NCI-H1694 treated with DMSO at 0.1 percent for 48 hours (cell line): ENCODE measurements at places on chromosomes 7 and 10.

- DNase-seq = no peak
These were observed 5.6 kb upstream of the WASL start for GRCh38 chr7:123754271-123754871.

GRCh38 chr10:22293747-22294404 is 22.3 kb upstream of the COMMD3 start:
- DNase-seq = no peak

DNA sequence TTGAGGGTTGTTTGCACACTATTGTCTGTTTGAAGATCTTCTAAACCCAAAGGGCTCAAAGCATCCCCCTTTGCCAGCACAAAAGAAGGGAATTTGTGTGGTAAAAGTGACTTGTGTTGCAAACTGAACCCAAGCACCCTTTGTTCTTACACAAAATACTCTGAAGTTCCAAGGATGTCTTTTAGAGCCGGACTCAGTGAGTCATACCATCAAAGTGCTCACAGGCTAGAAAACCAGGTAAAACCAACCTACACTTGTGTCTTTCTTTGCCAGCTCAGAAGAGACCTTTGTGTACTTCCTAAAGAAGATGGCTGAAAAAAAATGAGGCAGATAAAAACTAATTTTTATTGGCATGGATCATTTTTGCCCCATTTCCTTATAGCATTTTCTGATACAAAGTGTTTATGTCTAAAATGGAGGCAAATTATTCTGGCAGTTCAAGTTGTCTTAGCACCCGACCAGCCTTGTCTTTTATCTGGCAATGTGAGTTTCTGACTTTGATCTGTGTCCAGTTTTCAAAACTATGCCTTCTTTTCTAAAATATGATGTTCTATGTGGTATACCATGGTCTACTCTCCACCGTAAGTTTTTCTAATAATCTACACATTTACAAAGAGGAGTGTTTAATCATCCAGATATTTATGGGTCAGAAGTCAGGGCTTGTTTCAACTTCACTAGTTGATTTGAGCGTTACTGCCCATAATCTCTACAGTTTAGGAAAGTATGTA is 128.4 kb upstream of the FZD1 start:
- DNase-seq = no peak

DNA sequence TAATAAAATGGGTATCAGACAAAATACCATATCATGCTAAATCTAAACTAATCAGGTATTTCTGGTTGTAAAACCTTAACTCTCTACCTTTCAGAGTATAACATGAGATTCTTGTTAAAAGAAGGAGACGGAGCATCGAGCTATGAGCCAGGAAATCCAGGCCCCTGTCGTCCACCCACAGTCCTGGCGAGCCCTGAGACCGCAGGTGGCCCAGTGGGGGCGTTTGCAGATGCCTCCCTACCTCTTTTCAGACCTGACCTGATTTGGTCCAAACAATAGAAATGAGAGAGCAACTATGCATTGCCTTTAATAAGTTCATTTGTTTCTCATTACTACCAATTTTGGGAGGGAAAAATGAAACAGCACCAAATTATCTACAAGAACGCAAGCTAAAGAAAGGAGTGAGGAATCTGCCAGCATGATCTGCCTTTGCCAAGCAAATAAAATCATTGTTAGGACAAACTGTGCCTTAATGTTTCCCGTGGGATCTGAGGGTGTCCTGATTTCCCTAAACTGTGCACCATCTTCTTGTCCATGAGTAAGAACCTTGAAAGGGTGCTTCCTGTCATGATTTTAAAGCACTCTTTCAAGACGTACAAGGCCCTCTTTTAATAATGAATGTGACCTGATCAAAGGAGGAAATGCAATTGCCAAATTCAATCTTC is 166.7 kb downstream of the TCERG1L start:
- no peak for DNase-seq

DNA sequence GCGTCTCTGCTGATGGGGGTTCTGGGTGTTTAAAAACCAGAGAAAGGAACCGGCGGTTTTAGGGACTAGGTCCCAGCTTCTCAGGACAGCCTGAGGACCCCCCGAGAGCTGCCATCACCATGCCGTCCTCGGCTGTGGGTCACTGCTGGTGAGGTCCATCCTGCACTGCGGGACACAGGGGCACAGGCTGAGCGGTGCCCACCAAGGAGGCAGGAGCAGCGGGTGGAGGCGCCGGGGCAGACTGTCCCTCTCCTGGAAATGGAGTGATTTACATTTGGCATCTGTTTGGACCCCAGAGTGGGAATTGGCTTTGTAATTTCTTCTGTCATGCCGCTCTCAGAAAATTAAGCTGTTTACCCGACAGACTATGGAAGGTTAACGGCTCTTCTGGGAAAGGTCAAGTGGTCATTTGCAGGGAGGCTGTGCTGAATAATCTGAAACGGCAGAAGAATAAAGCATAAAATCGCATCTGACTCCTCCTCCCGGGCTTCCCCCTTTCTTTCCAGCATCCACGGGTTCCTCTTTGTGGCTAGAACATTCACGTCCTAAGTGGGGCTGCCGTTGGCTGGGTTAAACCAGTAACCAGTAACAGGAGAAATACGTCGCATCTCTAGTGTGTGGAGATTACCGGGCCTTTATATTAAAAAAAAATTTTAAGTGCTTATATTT is 31.7 kb downstream of the LHPP start:
- no peak for DNase-seq

DNA sequence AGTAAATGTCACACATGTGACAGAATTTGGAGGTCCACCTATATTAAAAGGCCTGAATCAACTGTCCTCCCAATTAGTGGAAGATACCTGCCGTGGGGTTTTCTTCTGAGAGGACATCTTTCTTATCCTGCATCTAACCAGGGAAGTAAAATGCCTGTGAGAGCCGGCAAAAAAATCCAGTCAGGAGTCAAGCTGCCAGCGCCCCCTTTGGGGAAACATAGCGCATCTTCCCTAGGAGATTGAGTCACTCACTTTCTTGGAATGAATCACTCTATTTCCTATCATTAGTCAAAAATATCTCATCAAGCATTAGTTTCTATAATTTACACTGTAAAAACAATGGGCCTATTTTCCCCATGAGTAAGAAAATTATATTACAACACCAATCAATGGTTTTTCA is 66.4 kb upstream of the ANK3 start:
- no peak for DNase-seq

GRCh38 chr10:79045566-79046175 is 23.1 kb upstream of the ZMIZ1 start:
- no peak for DNase-seq

GRCh38 chr7:94710256-94710655 is 54.3 kb upstream of the SGCE start:
- DNase-seq = no peak
